ENCODE measurements at places on chromosomes 16 and 17.

- no peak for DNase-seq
These were observed 453.9 kb upstream of the GOT2 start for GRCh38 chr16:59188029-59188428.

GRCh38 chr16:19994466-19995170, 79.1 kb downstream of the GPR139 start:
- no peak for DNase-seq

- DNase-seq = no peak
These were observed at the start of gene TMEM220 for GRCh38 chr17:10729334-10730193. TSS of gene TMEM220 (minus strand) at chr17:10730023. CDS start at chr17:10729851, 172 bp downstream.

- no peak for DNase-seq
These were observed 9.7 kb upstream of the ARL5C start for GRCh38 chr17:39175695-39176093.
